ELR (cell line): ENCODE measurements at places on chromosomes 7 and 10.

DNA sequence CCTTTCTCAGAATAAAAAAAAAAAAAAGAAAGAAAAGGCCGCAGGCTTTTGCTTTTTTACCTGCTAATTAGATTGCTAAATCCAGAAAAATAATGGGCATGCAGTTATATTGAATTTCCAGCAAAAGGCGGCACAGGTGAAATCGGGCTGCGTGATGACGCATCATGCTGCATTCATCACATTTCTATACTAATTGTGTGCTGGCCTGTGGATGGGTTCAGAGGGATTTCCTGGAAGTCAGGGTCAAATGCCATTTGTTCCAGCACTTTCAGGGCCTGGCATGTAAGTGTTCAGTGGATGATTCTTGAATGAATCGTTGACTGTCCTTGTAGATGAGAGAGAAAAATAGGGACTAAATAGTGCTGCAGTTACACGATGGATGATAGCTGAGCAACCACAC, 292.7 kb downstream of the CAMK1D start:
- no peak for DNase-seq

- DNase-seq, result no peak
Observed at GRCh38 chr7:9958486-9958885, 1015.2 kb upstream of the PHF14 start.

DNA sequence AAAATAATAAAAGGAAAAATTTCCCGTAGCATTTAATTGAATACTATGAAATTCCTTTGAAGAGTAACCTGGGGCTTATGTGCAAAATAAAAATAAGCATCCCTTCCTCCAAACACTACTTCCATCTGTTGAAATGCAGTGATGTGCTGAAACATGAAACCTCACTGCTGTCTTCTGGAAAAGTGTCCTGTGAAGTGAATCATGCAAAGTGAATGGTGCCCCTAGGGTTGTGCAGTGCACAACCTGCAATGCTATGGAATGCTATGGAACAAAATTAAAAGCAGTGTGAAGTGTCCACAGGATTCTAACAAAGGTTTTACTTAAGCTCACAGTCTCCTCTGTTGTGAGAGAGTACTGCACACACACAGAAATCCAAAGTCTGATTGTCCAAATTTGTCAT, 480.9 kb downstream of the ETV1 start:
- DNase-seq, result peak; percentile 42

DNA sequence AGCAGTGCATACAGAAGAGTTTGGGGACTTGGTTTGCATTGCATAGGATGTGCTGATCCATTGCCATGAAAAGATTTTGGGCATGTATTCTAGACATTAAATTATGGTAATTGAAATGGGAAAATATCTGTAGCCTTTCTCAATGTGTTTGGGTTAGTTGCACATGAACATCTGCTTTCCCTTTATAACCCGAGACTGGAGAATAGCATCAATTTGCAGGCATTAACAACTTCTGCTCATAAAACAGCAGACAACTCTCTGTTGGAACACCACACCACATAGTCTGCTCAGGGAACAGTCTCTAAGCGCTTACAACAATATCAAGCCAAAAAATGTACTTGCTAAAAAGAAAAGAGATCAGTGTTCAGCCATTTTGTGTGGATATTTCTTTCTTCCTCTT, 1391.1 kb upstream of the LRRTM3 start:
- no peak for DNase-seq

DNA sequence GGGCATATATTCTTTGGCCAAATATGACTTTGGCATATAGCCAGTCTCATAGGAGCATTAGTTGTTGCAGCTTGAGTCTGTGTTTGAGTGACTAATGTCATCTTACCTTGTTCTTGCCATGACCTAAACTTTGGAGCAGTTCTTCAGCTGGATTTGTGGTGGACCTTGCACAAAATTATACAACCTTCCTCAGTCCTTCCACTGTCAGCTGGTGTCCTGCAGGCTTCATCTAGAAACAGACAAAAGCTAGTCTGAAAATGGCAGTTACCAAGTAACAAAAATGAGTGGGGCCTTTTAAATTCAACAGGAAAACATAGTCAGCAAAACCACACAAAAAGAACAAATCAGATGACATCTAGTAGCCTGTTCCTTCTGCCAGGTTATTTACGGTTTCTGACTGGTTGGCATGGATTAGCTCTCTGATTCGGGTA, 59.5 kb upstream of the HECTD2 start:
- no peak for DNase-seq

DNA sequence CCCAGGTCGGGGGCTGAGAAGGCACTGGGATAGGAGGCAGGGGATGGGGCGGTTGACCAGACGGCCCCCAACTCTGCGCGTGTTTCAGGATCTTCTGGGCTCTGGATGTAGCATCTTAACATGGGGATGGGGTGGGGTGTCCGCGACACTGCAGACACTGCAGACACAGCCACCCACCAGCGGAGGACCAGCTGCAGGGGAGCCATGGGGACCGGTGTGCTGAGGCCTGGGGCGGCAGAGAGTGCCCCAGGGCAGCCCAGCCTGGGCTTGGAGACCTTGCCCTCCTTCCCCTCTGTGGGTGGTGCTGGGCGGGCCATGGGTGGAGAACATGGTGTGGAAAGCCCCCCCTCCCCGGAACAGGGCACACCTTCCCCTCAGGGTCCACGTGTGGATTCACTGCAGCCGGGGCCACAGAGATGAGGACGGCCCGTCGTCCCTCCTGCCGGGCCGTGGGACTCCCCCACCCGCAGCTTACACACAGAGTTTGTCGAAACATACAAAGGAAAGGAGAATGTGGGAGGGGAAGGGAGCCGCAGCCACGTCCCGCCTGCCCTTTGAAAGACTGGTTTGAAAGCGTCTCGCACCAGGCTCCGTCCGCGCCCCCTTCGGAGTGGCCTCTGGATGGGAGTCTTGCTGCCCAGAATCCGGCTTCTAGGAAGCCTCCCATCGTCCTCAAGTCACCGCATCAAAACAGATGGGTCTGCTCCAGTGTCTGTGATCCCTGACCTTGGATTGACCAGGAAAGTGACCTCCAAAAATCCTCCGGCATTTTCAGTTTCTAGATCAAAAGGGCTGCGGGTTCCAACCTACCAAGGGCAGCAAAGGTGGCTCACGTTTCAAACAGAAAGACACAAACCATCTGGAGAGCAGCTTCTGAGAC, 91.5 kb upstream of the TCERG1L start:
- no peak for DNase-seq

- peak; percentile 92 for DNase-seq
Observed at GRCh38 chr7:36280840-36281812, 108.5 kb upstream of the ANLN start.

DNA sequence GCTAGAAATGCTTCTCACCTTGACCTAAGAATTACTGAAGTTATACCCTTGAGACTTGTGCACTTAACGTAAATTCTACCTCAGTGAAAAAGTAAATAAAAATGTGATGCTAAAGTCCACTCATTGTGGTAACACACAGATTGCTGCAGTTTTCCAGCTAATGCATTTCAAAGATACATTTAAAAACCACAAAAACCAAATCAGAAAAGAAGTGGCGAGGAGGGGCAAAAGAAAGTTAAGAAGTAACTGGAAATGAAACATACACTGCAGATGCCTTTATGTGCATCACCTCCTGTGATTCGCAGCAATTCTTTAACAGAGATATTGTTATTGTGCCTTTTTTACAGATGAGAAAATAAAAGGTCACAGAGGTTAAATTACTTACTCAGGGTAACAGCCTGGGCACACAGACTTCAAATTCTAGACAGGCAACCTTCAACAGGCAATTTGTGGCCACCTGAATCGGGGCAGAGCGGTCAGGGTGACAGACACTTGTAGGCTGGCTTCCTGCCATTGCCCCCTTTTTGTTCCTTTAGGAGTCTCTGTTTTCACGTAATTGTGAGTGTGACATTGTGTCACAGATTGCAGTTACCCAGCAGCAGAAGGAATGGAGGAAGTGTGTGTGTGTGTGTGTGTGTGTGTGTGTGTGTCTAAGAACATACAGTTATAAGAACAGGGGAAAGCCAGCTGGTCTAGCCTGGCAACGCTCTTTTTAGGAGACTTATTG, 1.9 kb downstream of the WIPF3 start:
- DNase-seq, result peak; percentile 6

DNA sequence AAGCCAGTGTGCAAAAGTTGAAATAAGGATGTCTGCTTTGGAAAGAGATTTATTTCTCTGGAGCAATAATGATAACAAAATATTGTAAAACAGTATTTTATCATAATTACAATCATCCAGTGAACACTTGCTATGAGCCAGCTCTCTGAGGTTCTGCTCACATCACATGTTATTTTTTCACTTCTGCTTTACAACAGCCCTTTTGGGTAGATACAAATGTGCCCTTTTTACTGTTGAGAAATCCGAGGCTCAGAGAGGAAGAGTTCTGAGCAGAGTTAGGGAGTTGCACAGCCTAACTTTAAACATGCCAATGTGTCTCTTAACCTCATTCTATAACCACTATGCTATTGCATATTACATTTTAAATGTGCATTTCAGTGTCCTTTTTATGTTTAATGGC, 232.6 kb upstream of the CDC14C start:
- no peak for DNase-seq

DNA sequence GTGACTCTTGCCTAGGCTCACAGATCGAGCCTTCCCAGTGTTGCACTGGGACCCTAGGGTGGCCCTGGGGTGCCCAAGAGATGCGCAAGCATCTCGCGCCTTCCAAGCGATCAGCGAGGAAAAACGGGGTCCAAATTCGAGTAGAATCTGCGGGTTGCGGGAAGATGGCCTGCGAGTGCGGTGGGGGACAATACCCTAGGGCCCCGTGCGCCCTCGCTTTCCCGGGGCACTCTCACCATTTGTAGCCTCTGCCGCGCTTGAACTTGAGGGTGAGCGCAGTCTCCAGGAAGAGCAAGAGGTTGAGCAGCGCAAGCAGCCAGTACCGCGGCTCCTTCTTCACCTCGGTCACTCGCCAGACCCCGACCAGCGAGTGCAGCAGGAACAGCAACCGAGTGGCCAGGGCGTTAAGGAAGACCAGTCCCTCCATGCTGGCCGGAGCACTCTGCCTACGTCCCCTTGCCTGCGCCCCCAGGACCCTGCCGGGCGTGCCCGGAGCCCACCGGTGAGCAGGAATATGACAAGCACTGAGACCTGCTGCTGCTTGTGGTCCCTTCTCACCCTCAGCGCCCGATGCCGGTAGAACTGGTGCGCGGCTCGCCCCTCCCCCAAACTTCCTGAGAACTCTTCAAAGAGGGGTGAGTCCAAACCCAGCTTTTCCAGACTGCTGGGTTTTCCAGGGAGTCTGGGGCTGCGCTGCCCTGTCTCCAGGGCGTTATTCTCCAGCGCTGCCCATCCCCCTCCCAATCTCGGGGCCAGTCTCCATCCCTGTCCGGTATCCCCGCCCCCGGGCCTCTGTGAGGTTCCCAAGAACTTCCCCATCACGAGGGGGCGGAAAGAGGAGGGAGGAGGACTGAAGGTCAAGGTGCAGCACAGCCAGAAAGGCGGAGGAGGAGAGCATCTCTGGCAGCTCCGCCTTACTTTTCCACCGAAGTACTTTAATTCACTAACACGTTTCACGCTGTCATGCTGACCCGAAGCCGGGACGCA, at the start of gene TMEM26:
Gene TMEM26 (minus strand): TSS at position 727 of the 987 bp plus-strand sequence. CDS start 300 bp downstream, at position 427.
- peak; percentile 34 for DNase-seq

- no peak for DNase-seq
Observed at GRCh38 chr7:113446391-113446790, 328.0 kb upstream of the SMIM30 start.

GRCh38 chr10:32189400-32190084, 133.3 kb upstream of the KIF5B start:
- peak; percentile 65 for DNase-seq

GRCh38 chr7:50803359-50804337, 21.0 kb upstream of the GRB10 start:
- DNase-seq, result peak; percentile 37

DNA sequence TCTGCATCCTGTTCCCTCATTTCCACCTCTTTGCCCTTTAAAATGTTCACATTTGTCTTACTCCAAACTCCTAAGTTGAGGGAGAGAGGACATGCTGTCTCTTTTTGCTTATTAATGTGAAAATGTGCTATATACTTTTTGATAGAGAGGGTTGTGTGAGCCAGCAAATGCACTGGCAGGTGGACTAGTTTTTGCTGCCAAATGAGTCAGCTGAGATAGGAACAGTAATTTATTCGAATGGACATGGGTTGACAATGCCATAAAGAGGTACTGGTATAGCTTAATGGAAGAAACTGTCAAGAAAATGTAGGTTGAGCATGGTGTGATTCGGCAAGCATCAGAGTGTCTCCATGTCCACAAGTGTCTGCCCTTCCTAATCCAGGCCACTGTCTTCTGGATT, 9.2 kb upstream of the TRUB1 start:
- DNase-seq, result no peak

DNA sequence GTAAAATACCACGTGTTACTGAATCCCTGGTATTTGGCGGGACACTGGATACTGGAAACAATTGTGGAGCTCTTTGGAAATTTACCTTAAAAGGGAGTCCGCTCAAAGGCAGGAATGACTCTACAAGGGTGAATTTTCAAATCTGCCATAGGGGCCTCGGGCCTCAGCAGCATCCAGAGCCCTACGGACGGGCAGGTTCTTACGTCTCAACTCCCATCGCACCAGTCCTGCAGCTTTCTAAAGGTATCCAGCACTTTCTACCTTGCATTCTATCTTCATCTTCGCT, 248 bp downstream of the PSPH start:
- DNase-seq, result no peak

- DNase-seq, result peak; percentile 14
Observed at GRCh38 chr7:43303740-43304241, 191.3 kb downstream of the HECW1 start.

GRCh38 chr10:35933940-35934641, 292.0 kb upstream of the FZD8 start:
- no peak for DNase-seq

GRCh38 chr10:72426986-72427385, 72.3 kb upstream of the DNAJB12 start:
- no peak for DNase-seq

DNA sequence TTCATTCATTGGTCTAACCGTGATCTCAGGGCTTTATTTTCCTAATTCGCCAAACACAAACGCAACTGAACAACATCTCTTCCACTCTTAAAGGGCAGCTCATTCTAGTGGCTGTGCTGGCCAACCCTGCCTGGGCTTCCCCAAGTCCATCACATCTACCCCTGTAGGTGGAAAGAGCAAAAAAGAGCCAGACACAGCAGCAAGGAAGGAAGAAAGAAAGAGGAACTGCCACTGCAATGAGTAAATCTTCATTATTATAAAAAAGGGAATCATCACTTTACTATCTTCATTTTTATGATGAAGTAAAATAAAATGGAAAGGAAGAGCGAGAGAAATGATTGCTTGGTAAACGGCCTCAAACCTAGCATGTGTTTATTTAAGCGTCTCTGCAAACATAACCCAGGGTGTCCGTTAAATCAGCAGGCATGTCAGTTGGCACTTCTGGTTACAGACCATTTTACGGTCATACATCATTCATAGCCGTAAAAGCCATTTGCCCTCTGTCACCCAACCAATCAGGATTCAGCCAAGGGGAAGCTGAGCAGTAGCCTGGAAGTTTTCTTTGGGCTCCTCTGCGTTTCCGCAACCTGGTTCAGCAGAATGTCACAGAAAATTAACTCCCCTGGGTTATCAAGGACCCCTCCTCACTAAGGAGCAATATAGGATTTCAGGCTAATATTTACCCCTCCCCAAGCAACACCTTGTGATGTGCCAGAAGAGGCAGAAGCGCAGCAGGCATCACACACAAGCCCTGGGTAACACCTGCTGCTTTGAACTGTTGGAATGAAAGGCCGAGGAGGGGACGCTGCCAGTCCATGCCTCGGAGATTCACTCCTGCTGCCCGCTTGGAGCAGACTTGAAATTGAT, 234.0 kb downstream of the SNX10 start:
- no peak for DNase-seq
